ENCODE measurements at places on chromosomes 2 and 18. TPM values are rescaled to one million over a fixed set of nuclear protein-coding genes. Genes with fewer than 3 reads are reported as not detected.

- no peak overlapping the region for H3K27ac ChIP-seq
- no peak for DNase-seq
- peaks cover 3% of the 10 kb centered on the region for H3K4me1 ChIP-seq
- H3K36me3 ChIP-seq, result no peaks in the 10 kb centered on the region
Observed at GRCh38 chr18:67550872-67551520, 34.5 kb upstream of the DSEL start.

DNA sequence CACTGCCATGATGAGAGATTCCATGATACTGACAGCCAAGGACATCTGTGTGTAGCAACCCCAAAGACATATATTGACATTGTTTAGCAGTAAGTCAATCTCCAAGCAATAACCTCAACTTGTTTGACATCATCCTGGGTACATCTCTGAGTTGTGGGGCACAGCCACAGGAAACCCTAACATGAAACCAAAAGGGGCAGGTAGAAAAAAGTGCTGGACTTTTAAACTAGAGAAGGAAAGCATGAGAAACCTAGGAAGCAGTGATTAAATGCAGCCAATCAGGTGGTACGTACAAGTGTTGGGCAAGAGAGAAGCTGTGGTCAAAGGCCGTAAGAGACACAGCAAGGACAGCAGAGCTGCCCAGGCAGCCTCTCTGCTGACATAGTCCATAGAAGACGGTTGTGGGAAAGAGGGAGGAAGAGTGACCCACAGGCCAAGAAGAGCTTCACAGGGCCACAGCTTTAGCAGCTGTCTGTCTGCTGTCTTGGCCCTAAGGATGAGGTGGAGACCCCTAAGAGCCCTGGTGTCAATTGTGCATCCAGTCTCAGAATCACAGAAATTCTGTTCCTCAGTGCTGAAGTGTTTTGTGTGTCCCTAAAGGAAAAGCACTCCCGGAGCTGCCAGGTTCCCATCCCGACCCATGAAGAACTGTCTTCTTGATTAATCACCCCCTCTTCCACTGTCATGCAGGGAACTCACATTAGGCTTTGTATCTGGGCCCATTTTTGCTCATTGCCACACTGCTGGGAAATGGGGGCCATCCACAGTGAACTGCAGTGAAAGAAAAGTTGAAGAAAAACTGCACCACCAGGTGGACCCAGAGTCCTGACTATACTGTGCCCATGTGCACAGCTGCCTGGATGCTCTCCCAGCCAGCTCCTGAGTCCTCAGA lies 25.4 kb upstream of the CHN1 start:
- H3K27ac ChIP-seq, result no peak overlapping the region
- H3K36me3 ChIP-seq, result no peaks in the 10 kb centered on the region
- no peaks in the 10 kb centered on the region for H3K27me3 ChIP-seq
- H3K4me1 ChIP-seq, result peaks cover 7% of the 10 kb centered on the region
- no peak for DNase-seq

DNA sequence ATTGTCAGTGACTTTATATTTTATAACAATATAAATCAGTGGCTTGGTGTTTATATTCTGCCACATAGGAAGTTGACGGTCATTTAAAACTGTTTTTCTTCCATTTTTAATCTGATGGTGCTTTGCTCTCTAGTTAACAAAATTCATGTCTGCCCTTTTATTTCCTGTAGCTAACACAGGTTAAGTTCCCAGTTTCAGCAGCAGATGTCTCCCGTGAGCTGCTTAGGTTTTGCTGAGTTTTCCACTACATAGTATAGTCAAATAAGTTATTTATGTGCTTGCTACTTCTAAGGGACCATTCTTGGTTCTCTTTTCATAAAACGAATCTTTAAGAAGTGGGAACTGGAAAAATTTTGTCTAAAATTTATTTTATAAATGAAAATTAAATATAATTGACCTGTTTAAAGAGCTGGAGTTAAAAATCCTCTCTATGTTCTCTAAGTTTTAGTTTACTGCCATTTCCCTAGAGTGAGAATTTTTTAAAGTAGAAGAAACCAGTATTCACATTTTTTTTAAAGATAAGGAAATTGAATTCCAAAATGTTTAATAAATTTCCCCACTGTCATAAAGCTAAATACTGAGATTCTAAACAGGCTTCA lies 20.6 kb downstream of the HTR2B start:
- no peaks in the 10 kb centered on the region for H3K27me3 ChIP-seq
- no peak overlapping the region for H3K27ac ChIP-seq
- no peak for DNase-seq
- peaks cover 32% of the 10 kb centered on the region for H3K36me3 ChIP-seq

The GKN2 gene
- total RNA-seq, result not detected

The ECEL1 gene
- 7.8 TPM for total RNA-seq

All from type B pancreatic cell (in vitro differentiated cells).